Spinal cord (tissue), 10 donors: ENCODE measurements at places on chromosomes 4 and X. TPM values are rescaled to one million over a fixed set of nuclear protein-coding genes. Genes with fewer than 3 reads are reported as not detected.

GRCh38 chr4:8472689-8473197 is 32.2 kb downstream of the TRMT44 start:
- DNase-seq, result peak; percentile 9

DNA sequence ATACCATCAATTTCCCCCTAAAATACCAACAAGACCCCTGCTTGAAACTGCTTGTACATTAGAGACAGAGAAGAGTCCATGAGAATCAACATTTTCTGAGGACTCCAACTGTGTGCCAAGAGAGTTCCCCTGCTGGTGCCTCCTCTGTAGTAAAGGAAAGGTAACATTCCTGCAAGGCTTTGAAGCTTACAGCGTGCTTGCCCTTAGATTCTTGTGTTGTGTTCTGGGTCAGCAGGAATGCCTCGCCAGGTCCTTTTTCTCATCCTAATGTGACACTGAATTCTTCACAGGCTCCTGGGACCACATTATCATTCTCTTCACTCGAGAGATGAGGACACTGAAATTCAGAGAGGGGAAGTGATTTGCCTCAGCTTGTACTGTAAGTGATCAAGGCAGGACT is 9.7 kb upstream of the EOLA2 start:
- DNase-seq, result no peak

GRCh38 chrX:10685923-10686595 is 65.7 kb upstream of the MID1 start:
- no peak for DNase-seq

GRCh38 chrX:22340022-22340616 is 67.4 kb downstream of the CBLL2 start:
- DNase-seq, result no peak

GRCh38 chr4:118776157-118776954 is 59.6 kb downstream of the SEC24D start:
- no peak for DNase-seq

DNA sequence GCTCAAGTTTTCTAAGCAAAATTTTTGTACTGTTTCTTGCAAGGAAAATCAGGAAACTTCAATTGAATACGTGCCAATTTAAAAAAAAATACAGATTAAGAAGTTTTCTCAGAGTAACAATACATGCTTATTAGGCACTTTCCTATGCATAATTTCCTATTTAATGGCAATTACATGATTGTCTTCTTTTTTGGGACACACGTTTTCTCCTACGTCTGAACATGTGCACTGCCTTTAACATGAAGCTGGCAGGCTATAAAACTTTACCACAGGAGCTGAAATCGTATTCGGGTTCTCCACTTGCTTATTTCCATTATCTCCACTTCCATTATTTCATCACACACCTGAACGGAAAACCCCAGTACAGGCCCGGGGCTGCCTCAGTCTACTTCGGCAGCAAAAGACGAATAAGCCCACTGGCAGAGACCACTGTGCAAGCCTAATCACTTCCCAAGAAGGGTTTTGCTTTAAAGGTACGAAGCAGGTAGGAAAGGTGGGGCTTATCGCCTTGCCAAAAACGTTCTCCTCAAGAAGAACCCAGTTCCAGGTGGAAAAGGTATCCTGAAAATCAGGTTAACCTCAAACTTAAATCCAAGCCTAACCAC is 575 bp downstream of the RCHY1 start:
- no peak for DNase-seq

The CDKL5 gene
- total RNA-seq, result 27.7 TPM

The EDNRA gene
- total RNA-seq, result 50.6 TPM

The FHDC1 gene
- total RNA-seq, result 5.5 TPM

The PAGE4 gene
- 0.55 TPM for total RNA-seq
